ENCODE measurements at places on chromosomes 5 and 9. TPM values are rescaled to one million over a fixed set of nuclear protein-coding genes. Genes with fewer than 3 reads are reported as not detected.

Gene SOHLH1
- not detected for total RNA-seq

Gene COL23A1
- total RNA-seq = 1.4 TPM

Gene NUDT12
- total RNA-seq = 3.2 TPM

Gene CAMK2A
- 0.29 TPM for total RNA-seq

Gene PCDHA13
- 1.4 TPM for total RNA-seq

Gene ACTBL2
- not detected for total RNA-seq

Gene CDK5RAP2
- 54.4 TPM for total RNA-seq

Gene CYFIP2
- total RNA-seq = 71.8 TPM

Gene INSL6
- total RNA-seq = not detected

Gene SRD5A1
- total RNA-seq = 9.6 TPM

Gene GARIN3
- not detected for total RNA-seq

Gene SURF4
- 102 TPM for total RNA-seq

Gene KIAA1958
- total RNA-seq = 9.2 TPM

Gene CNTFR
- total RNA-seq = not detected

Gene TNFSF8
- 5.7 TPM for total RNA-seq

Gene IL4
- not detected for total RNA-seq

Gene FBP2
- not detected for total RNA-seq

Gene FIBCD1
- total RNA-seq = 15.8 TPM

Gene KIF4B
- total RNA-seq = 0.30 TPM

Gene PCDHA1
- total RNA-seq = not detected

Gene C9orf85
- total RNA-seq = 13.0 TPM

Gene NPR3
- total RNA-seq = 6.3 TPM

Gene SETD9
- 25.1 TPM for total RNA-seq

Gene PFDN1
- total RNA-seq = 117 TPM

Gene APBA1
- 3.8 TPM for total RNA-seq

Gene WDR31
- total RNA-seq = 4.1 TPM

Gene IL31RA
- total RNA-seq = not detected

Gene SMIM3
- total RNA-seq = 21.1 TPM

Gene DDX4
- not detected for total RNA-seq

Gene PTPN3
- total RNA-seq = 18.8 TPM

Gene SPINK6
- not detected for total RNA-seq

Gene VLDLR
- 10.4 TPM for total RNA-seq

Gene NR2F1
- 39.7 TPM for total RNA-seq

Gene ARSI
- 6.3 TPM for total RNA-seq

Gene CHSY3
- total RNA-seq = 6.5 TPM

Gene RNF145
- 376 TPM for total RNA-seq

Gene CAMK4
- total RNA-seq = 1.8 TPM

Gene SPINK7
- not detected for total RNA-seq

Gene NPDC1
- 199 TPM for total RNA-seq

Gene FAM81B
- 2.9 TPM for total RNA-seq

Gene LCN1
- total RNA-seq = not detected

Gene HTR1A
- total RNA-seq = 0.55 TPM

Gene CTXN3
- total RNA-seq = not detected

Gene SKP2
- total RNA-seq = 12.7 TPM

Gene GHR
- total RNA-seq = 7.4 TPM

Gene BARHL1
- not detected for total RNA-seq

Gene BAAT
- total RNA-seq = not detected

Gene ADAMTS2
- total RNA-seq = 19.2 TPM

Gene CDKN2A
- 5.7 TPM for total RNA-seq

Gene CEL
- total RNA-seq = 0.15 TPM

Gene DOCK2
- 52.0 TPM for total RNA-seq

Gene OR1Q1
- total RNA-seq = not detected

Gene RXFP3
- not detected for total RNA-seq

Gene C5orf58
- not detected for total RNA-seq
